ENCODE measurements at places on chromosomes 2 and 18.

GRCh38 chr18:13376841-13377351 is 158.3 kb downstream of the LDLRAD4 start:
- no peak for DNase-seq

GRCh38 chr2:118197011-118197675 is 108.9 kb downstream of the INSIG2 start:
- no peak for DNase-seq

- DNase-seq = no peak
Observed at GRCh38 chr18:74006143-74006542, 141.5 kb downstream of the FBXO15 start.

DNA sequence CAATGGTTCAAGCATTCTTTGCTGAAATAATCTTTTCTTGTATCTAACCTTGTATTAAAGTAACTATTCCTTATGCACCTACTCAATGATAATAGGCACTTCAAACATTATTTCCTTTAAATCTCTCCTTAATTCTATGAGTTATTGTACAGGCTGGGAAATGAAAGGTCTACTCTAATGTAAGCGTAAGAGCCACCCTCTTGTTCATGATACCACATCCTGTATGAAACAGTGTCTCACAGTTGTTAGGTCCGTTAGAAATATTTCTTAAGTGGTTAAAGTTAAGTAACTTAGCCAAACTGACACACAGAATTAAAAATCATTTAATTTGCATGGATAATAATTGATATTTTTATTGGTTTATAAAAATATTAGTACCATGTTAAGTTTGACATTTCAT is 162.5 kb upstream of the RPRM start:
- DNase-seq = no peak

DNA sequence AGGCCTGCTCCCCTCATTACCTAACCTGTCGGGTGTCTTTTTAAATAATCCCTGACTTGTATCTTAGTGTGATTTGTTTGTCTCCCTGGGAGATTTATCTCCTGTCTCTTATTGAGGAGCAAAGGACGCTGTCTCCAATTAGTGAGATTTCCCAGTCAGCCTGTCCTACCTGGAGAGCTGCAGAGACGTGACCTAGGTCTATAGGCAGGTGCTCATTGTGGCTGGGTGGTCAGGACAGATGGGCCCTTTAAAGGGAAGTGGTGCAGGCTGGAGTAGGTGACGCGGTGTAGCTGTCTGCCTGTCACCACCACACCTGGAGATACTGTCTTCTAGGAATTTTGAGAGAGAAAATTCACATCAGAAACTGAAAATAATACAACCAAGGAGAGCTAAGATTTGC is 28.0 kb downstream of the PLB1 start:
- DNase-seq = no peak

DNA sequence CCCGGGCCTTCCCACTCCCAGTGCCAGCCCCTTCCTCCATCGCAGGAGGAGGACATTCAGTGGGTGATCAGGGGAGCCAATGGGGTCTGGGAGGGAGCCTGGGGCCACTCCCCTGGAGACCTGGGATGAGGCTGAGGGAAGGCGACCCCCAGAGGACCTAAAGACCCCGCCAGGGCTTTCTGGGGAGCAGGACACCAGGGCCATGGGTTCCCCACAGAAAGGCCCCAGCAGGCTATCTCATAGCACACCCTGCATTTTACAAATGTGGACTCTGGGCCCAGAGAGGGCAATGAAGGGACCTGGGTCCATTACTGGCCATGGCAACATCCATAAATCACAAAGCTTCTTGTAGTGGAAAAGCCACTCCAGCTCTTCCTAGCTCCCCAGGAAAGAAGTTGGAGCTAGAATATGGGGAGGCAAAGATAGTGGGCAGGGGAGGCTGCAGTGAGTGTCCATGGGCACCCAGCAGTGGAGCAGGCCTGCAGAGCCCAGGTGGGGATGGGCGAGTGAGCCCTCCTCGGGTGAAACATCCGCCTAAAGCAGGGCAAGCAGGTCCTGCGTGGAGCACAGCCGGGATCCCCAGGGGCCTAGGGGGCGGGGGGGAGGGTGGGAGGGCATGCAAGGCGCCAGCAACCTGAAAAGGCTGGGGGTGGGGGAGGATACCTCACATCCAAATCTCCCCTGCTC is 13.8 kb downstream of the CYP26B1 start:
- DNase-seq = no peak

GRCh38 chr2:99509387-99509786 is 19.6 kb upstream of the REV1 start:
- DNase-seq = no peak

DNA sequence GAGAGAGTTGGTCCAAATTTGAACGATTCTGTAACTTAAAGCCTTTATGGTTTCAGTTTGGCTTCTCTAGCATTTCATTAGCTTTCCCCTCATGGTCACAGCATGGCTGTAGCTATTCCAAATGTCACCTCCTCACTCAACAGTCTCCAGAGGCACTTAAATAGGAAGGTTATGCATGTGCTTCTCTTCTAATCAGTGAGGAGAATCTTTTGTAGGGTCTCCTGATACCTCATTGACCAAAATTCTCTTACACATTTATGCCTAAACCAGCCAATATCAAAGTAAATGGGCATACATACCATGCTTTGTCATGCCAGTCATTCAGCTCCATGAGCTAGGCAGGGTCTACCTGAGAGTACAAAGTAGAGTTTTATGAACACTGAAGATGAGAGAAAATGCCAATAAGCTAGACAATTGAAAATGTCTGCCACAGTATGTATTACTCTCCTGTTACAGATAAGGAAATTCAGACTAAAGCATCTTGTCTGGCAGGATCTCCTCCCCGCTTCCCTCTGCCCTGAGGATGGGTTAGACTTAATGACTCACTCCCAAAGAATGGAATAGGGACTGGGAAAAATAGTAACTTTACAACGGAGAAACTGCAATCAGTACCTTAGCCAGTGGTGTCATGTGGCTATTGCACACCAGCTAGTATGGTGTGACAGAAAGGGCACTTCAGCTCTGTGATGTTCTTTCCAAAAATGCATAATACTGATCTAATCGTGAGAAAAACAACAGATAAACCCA is 15.4 kb downstream of the DSG2 start:
- no peak for DNase-seq

DNA sequence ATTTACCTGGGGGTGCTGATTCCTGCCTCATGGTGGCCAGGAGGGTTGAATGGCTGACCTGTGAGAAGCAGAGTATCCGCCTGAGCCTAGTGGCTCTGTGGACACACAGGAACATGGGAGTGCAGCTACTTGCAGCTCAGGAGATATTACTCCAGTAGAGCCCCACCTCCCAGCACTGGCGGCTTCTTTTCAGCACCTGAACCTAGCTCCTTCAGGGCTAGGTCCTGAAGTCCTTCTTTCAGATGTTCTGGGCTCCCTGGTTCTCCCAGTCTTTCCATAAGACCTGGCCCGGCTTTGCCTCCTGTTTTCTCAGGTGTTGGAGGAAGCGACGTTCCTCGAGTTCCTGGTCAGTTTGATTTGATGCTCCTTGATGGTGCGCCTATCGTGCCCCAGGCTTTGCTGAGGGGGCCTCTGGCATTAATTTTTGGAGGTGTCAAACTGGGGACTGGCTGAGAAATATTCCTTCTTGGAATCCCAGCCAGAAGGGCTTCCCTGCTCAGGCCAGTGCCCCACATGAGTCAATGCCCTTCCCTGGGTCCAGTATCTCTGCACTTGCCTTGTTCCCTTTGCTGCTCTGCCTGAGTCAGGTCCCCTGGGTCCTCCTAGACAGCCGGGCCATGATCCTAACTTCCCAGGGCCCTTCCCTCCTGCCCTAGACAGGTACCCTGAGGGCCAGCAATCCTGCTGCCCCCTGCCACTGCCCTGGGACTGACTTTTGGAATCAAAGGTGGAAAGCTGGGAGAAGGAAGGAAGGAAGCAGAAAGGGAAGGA is 110.7 kb upstream of the HAAO start:
- DNase-seq = no peak

GRCh38 chr18:48230467-48231113 is 178.6 kb downstream of the ZBTB7C start:
- DNase-seq = no peak

- no peak for DNase-seq
Observed at GRCh38 chr2:142445551-142446072, 314.8 kb upstream of the LRP1B start.

- peak; percentile 49 for DNase-seq
Observed at GRCh38 chr2:55618275-55619055, 1.0 kb upstream of the PPP4R3B start.

GRCh38 chr2:17617516-17617915 is 77.0 kb downstream of the VSNL1 start:
- no peak for DNase-seq

DNA sequence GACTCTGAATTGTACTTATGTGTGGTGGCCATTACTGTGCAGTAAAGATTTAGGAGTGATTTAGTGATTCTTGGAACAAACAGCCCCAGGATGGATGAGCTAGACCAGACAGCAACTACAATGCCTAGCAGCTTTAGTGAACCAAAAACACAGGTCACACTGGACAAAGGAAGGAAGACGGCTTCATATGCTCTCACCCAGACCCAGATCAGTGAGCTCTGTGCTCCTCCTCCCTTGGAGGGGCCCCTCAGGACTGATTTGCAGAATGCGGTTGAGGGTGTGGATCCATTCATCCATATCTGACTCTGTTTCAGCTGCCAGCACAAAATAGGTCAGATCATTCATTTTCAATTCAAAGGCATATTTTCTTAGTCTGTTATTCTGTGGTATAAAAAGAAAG is 159.7 kb upstream of the CCDC195 start:
- no peak for DNase-seq

DNA sequence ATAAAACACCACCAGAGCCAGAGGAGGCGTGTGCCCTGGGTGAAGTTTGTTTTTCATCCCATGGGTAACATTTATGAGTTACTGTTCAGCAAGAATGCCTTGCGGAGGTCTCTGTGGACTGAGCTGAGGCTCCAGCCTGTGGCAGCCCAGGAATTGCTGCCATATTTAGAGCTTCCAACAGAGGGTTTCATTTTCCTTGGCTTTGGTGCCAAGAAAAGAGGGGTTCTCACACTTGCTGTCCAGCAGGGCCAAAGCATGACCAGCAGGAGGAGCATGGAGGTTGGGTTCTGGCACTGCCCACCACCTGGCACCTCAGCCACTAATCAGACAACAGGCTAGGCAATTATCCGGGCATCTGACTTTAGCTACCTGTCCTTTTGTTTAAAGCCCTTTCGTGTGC is 36.7 kb downstream of the EPAS1 start:
- DNase-seq = no peak

DNA sequence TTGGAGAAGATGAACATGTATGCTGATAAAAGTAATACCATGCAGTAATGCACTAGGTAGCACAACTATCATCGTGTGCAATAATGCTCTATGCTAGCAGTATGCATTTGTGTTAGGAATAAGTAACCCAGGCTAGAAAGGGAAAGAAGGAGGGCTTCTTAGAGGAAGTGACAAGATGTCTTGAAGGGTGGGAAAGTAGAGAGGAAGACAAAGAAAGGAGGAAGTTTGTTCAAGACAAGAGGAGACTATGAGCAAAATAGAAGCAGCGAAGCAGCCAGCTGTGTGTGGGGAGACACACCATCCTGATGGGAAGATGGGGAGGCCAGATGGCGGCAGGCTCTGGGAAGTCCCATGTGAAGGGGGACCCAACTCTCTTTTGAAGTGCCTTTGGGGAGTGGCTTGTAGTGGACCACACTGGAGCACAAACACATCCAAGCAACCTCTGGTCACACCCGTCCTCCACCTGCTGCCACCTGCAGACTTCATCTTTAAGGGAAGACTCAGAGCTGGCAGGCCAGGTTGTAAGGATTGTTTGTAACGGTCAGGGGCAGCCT is 39.9 kb upstream of the INHBB start:
- DNase-seq = no peak

GRCh38 chr2:37100054-37100453 is 15.7 kb downstream of the GPATCH11 start:
- no peak for DNase-seq

GRCh38 chr2:155980941-155981560 is 351.5 kb downstream of the NR4A2 start:
- DNase-seq = no peak

DNA sequence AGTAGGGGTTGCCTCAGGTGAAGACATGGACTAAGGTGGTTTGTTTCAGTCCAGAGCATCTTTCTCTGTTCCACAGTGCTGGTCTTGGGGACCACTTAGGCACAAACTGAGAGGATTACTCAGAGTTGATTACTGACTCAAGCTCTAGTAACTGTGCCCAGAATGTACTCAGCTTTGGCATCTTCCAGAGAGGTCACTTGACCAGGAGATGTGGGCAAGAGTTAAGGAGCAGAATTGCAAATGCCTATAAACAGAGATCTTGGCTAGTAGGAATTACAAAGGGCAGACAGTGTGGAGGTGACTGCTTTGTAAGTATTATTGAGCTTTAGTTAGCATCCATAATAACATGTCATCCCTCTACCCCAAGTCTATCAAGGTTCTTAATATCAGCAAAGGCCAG is 93.2 kb upstream of the CABLES1 start:
- DNase-seq = no peak

DNA sequence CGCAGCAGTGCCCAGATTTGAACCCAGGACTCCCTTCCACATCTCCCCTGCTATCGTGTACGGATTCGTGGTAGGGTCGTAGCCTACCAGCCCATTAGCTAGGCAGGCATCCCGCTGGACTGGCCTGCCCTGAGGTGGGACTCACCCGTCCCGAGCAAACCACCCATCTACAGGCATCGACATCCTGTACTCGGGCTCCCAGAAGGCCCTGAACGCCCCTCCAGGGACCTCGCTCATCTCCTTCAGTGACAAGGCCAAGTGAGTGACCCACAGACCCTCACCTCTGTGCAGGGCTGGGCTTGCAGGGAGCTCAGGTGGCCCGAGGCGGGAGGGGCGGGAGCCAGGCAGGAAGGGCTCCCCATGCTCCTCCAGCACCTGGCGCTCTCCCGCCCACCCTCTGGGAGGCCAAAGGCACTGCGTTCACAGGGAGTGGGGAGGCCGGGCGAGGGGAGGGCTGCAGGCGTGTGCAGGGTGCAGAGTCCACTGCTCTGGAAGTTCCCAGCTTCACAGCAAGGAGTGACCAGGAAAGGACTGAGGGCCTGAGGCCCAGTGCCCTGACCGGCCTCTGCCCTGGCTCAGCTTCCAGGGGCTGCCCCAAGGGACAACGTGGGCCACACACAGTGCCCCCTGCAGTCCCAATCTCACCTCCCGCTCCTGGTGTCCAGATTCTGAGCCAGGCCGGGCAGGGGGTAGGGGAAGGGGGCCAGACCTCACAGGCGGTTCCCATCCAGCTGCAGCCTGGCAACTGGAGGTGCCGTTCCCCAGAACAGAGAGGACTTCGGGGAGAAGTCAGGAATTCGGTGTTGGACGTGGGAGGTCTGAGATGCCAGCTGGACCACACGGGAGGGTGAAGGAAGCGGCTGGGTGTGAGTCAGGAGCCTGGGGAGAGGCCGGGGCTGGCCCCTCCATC is 5.4 kb downstream of the AGXT start:
- no peak for DNase-seq

GRCh38 chr2:232516551-232516950 is 3.6 kb upstream of the PRSS56 start:
- no peak for DNase-seq

DNA sequence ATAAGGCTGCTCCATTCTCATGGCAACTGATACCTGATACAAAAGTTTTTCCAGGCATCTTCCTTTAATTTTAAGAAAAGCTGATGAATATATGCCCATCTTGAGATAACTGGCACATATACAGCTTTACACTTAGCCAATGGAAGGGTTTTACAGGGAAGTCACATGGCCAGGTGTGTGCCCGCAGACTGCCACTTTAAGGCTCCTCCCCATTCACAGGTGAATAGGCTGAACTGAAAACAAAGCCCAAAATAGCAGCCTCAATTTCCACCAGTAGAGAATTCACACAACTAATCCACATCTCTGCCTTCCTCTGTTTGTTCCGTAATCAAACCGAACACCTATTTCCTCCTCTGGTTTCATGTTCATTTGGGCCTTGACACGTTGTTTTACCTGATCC is 9.8 kb upstream of the ME2 start:
- DNase-seq = no peak
